ENCODE measurements at places on chromosomes 7 and 10.

GRCh38 chr7:157687845-157688532 is 351.2 kb downstream of the DNAJB6 start:
- DNase-seq = no peak

- DNase-seq = no peak
Observed at GRCh38 chr7:50197549-50197948, 104.5 kb upstream of the ZPBP start.

DNA sequence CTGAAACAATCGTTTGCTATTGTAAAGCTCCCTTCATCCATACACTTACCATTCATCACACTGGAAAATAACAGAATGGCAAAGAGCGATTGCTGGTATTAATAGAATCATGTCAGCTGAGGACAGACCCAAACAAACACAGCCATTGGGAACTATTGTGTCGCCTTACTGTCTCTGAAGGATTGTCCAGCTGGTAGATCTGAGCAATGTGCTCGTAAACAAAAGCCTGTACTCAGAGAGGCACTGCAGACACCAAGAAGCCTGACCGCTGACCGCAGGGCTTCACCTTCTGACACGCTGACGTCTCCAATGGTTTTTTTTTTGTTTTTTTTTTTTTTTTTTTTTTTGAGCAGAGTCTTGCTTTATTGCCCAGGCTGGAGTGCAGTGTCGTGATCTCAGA is 151.0 kb upstream of the FRMD4A start:
- DNase-seq = no peak

DNA sequence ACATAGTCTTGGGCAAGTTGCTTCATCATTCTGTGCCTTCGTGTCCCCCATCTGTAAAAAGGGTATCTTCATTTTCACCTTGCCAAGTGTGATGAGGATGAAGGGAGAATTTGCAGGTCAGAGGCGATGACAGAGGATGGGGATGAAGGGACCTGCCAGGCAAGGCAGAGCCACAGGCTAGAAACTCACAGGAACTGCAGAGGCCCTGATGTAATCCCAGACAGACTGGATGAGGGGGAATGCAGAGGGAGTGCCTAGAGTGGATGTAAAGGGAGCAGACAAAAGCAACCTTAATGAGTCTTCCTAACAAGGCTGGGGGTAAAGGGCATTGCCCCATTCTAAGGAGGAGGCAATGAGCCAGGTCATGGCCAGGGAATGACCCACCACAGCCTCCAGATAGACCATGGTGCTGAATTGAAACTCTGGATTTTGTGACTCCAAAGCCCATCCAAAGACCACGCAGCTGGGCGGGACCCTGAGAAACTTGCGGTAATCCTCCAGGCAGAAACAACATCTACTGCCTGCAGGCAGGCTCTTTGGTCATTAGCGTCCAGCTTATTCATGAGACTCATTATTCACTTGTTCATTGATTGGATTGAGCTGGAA is 1.9 kb downstream of the ANTXRL start:
- DNase-seq = no peak

GRCh38 chr7:126222782-126223181 is 1030.0 kb downstream of the GRM8 start:
- DNase-seq = no peak

DNA sequence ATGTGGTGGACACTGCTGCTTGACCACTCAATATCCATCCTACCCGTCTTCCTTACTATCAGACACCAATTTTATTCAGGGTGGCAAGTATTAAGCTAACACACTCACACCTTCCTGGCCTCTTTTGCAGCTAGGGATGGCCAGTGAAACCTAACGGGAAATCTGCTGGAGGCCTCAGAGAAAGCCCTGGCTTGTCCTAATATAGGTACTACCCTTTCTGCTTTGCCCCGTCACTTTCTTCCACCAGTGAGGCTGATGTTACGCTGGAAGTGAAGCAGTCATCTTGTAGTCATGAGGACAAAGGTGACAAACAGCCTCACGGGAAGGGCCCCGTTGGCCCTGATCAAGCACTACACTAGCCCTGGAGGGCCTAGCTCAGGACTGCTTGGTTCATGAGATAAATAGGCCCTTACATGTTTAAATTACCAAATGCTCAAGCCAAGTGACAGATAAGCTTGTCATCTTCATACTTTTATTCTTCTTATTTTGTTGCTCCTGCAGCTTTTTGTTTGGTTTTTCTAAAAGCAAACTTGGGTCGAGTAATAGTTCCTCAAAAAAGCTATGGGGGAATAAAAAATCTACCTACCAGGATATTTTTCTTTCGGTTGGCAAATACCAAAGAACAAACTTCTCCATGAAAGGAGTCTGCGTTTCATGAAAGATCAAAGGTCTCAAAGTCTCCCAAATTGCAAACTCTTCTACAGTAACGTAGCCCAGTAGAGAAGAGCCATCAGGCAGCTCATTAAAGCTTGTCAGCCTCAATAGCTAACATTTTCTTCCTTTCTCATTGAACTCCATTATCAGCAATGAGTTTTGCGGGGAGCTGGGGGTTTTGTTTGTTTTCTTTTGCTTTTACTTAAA is 17.5 kb downstream of the CREB3L2 start:
- no peak for DNase-seq

- DNase-seq = no peak
Observed at GRCh38 chr7:95927756-95928155, 155.4 kb downstream of the DYNC1I1 start.

DNA sequence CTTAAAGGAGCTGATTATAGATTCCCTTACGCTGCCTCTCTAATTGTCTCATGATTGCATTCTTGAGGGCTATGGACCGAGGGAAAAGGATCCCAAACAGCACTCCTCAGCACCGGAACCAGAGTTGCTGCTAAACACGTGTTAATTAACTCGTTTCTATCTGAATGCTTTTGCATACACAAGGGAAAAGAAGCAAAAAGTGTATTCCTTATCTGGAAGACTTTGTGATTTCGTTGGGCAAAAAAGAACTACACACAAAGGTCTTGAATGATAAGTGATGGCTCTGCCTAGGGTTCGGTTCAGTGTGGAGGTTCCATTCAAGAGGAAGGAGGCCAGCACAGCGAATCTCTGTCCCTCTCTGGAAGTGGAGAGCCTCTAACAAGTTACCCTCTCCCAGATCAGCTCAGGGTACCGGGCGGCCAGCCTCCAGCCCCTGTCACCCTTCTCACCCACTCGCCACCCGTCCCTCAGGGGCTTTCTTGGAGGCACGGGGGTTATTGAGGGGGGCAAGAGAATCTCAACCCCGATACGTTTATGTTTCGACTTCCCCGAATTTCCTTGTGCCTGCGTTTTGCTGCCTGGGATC is 515 bp upstream of the SLC4A2 start:
- DNase-seq = no peak

DNA sequence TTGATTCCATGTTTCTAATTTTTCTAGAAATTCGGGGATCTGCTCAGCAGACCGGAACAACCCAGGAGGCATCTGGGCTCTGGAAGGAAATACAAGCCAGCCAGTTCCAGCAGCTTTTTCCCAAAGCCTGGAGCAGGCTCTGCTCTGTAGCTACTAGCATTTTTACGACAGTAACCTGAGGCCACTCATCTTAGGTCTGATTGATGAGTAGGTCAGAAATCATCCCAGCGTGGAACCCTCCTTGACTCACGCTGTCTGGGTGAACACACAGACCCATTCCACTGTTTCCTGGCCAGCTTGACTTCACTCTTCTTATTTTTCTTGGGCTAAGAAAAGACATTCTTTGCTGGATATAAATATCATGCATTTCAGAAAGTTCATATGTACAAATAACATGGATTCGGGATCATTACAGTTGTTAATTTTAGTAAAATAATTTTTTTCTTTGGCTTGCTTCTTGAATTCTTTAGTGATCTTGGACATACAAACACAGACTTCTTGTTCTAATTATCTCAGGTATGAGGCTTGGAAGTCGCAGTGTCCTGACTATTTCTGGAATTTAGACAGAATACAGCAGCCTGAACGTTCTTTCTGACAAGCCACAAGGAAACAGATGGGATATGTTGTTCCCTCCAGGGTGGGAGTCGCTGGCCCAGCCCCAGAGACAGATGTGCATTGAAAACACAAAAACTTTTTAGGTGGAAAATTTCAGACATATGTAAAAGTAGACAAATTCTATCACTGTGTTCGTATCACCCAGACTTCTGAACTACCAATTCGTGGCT is 54.6 kb upstream of the PITRM1 start:
- no peak for DNase-seq

DNA sequence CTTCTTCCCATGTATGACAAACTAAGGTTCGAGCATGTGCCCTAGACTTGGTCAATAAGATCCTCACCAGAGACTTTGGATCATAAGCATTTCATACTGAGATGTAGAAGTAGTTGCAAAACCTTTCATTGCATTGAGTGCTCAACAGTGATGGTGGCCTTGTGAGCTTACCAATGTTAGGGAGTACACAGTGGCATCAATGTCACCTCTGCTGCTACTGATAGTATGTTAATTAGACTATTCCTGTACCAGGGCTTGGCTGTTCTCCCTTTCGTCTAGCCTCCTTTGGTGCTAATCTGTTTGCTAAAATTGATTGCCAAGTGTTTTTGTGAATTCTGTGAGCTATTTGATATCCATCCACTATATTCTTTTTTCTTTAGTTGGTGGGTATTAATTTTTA is 264.5 kb upstream of the SEMA3C start:
- no peak for DNase-seq

GRCh38 chr10:74674927-74675326 is 151.5 kb upstream of the KAT6B start:
- DNase-seq = no peak

GRCh38 chr7:15081891-15082290 is 179.3 kb upstream of the DGKB start:
- no peak for DNase-seq

DNA sequence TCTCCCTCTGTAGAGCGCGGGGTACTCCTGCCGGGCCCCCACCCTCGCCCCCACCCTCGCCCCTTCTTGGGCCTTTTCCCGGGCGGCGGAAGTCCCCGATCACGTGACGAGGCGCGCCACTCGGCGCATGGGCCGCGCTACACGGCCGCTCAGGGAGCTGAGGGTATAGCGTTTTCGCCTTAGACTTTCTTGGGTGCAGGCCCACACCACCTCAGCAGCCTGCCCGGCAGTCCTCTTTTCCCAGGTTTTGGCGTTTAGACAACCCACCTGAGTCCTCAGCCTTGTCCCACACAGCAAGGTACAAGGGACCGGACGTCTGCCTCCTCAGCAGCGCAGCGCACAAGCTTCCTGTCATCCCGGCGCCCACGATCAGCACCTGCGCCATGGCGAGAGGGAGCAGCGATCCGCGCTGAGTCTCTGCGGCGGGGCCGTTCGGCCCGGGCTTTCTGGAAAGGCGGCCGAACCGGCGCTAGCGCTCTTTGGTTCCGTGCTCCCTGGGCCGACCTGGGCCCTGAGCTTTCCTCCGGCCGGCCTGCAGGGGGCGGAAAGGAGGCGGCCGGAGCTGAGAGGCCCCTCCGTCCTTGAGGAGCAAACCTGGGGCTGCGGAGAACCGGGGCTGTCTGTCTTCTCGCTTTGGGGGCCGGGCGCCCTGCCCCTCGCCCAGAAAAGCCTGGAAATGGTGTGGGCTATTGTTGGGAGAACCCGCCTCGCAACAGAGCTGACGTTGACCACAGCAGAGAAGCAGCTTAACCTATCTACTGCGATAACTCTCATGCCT is at the start of gene RNLS:
RNLS (minus strand) TSS at position 513 of the 778 bp plus-strand sequence.
- DNase-seq = no peak

- DNase-seq = no peak
Observed at GRCh38 chr10:14253711-14254110, 77.0 kb downstream of the FRMD4A start.

DNA sequence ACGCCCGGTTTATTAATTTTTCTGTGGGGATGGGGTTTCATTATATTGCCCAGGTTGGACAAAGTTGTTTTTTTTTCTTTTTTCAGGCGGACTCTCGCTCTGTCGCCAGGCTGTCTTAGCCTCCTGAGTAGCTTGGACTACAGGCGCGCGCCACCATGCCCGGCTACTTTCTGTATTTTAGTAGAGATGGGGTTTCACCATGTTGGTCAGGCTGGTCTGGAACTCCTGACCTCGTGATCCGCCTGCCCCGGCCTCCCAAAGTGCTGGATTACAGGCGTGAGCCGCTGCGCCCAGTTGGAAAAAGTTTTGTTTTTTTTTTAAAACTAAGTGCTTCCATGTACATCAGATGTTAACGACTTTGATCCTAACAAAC is 542 bp upstream of the ZNF394 start:
- DNase-seq = no peak

GRCh38 chr7:78346827-78347226 is 548.3 kb downstream of the PHTF2 start:
- DNase-seq = no peak

DNA sequence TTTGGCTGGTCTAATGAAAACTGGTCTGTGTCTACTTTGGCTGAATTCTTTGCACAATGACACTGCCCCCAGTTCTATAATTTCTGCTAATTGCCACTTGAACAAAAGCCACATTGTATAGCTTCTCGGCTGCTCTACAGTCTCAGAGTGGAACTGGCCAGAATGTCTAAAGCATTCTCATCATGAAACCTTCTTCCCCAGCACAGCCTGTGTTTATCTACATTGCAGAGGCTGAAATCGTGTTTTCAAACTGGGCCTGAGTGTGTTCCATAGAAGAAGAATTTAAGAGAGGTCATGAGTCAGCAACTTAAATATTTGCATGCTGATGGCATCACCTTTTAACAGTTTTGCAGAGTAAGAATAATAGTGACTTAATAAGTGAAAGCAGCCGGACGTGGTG is 177.2 kb downstream of the BUB3 start:
- DNase-seq = no peak

GRCh38 chr7:43764807-43765491 is 6.5 kb downstream of the BLVRA start:
- no peak for DNase-seq

DNA sequence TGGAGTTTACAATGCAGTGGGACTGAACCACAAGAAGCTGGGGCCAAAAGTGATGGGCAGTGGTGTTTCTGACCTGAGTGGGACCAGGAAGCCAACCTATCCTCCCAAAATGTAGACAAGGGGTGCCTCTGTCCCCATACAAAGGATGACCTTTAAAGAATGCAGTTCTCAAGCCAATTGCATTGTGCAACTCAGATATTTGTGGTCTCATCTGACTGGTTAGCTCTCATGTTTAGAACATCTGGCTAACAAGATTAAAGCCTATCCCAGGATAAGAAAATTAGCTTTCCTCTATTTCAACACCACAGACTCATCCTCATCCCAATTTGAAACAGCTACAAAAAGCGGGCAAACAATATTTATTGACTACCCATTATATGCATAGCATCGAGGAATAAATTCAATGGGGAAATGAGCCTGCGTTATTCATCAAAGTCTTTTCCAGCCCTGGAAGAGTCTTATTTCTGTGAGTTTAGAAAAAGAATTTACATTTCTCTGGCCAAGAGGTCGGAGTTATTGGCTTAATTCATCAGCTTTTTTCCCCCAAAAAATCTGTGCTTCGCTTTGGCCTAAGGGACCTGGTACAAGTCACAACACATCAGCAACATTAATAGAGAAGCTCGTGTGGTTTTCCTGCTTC is 26.7 kb downstream of the ELMO1 start:
- DNase-seq = no peak

DNA sequence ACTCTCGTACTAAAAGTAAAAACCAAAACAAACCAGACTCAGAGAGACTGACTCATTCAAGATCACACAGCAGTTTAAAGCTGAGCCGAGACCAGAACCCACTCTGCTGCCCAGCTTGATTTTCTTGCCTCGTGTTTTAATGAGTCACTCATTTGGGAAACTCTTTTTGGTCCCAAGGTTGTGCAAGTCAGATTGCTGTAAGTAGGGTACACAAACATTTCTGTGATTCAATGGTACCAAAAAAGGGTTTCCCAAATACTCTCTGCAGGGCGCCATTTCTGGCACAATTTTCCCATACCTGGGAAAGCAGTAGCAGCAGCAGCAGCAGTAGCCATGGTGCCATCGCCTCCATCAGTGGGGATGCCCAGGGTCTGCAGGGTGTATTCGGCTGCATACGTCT is 69.9 kb downstream of the ASAH2B start:
- no peak for DNase-seq
